ENCODE measurements at places on chromosomes 11 and 22. TPM values are rescaled to one million over a fixed set of nuclear protein-coding genes. Genes with fewer than 3 reads are reported as not detected.

ASCL2 gene
- total RNA-seq: not detected

SAA4 gene
- total RNA-seq: not detected

OR52I1 gene
- total RNA-seq: not detected

APOBEC3G gene
- 4.2 TPM for total RNA-seq

KRTAP5-10 gene
- not detected for total RNA-seq

HTR3B gene
- not detected for total RNA-seq

OR5AK2 gene
- not detected for total RNA-seq

CSF2RB gene
- 2.8 TPM for total RNA-seq

LGALS1 gene
- total RNA-seq: 843 TPM

MMP12 gene
- total RNA-seq: not detected

DYNC2H1 gene
- total RNA-seq: 5.4 TPM

ZNRD2 gene
- total RNA-seq: 21.1 TPM

VWCE gene
- total RNA-seq: 0.77 TPM

GAL3ST3 gene
- 1.3 TPM for total RNA-seq

KCNA4 gene
- 5.3 TPM for total RNA-seq

PHOX2A gene
- total RNA-seq: not detected

PRODH gene
- 13.3 TPM for total RNA-seq

SHANK3 gene
- 23.1 TPM for total RNA-seq

LRP4 gene
- 22.0 TPM for total RNA-seq

C11orf86 gene
- total RNA-seq: not detected

CHADL gene
- total RNA-seq: 10.3 TPM

HBE1 gene
- not detected for total RNA-seq

ELF5 gene
- not detected for total RNA-seq

BRD1 gene
- total RNA-seq: 14.9 TPM

TPBGL gene
- total RNA-seq: 0.16 TPM

GUCY1A2 gene
- total RNA-seq: 10.2 TPM

RASD2 gene
- total RNA-seq: 5.0 TPM

TUBA8 gene
- 253 TPM for total RNA-seq

SMC1B gene
- not detected for total RNA-seq

OVOL1 gene
- not detected for total RNA-seq

CNIH2 gene
- total RNA-seq: not detected

SLC22A8 gene
- total RNA-seq: not detected

TSSC4 gene
- total RNA-seq: 31.7 TPM

HEPHL1 gene
- total RNA-seq: not detected

Data from left ventricle myocardium inferior (tissue), 1 donor.